ENCODE measurements at places on chromosomes 2 and 18. TPM values are rescaled to one million over a fixed set of nuclear protein-coding genes. Genes with fewer than 3 reads are reported as not detected.
A peak's percentile ranks its signal among the peaks of the same experiment; 100 is the strongest.

- H3K36me3 ChIP-seq = no peaks in the 10 kb centered on the region
- H3K27ac ChIP-seq = no peak overlapping the region
- no peak for DNase-seq
- H3K27me3 ChIP-seq = no peaks in the 10 kb centered on the region
Measured at GRCh38 chr2:60259781-60260180, 293.7 kb downstream of the BCL11A start.

DNA sequence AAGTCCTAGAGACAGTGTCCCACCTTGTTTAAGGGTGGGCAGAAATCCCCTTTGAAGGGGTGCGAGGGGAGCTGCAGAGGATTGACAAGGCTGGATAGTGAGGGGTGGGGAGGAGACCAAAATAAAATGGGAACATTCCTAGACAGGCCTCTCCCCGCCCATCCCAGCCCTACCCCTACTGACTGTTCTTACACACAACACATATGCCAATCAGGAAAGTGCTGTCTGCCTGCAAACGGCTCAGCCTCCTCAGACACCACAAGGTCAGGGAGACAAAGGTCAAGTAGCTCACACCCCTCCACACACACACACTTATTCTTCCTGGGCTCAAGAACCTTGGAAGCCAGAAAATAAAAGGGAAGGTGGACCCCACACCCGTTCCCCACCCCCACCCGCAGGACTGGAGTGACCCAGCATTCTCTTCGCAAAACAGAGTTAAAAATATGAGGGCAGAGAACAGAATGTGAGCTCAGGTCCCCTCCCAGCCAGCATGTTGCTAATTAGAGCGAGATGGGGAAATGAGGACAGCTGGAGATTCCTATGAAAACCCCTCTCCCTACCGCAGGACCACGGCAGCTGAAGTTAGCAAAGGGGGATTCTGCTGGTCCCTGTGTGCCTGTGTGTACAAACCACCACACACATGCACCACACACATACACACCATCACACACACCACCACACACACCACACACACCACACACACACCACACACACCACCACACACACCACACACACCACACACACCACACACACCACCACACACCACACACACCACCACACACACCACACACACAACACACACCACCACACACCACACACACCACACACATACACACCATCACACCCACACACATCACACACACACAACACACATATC is 197.8 kb downstream of the TNS1 start:
- H3K27me3 ChIP-seq = peaks cover 50% of the 10 kb centered on the region
- H3K4me1 ChIP-seq = no peaks in the 10 kb centered on the region
- no peaks in the 10 kb centered on the region for H3K36me3 ChIP-seq
- no peak for DNase-seq
- no peak overlapping the region for H3K4me3 ChIP-seq
- H3K27ac ChIP-seq = peak overlapping the region; percentile 4

DNA sequence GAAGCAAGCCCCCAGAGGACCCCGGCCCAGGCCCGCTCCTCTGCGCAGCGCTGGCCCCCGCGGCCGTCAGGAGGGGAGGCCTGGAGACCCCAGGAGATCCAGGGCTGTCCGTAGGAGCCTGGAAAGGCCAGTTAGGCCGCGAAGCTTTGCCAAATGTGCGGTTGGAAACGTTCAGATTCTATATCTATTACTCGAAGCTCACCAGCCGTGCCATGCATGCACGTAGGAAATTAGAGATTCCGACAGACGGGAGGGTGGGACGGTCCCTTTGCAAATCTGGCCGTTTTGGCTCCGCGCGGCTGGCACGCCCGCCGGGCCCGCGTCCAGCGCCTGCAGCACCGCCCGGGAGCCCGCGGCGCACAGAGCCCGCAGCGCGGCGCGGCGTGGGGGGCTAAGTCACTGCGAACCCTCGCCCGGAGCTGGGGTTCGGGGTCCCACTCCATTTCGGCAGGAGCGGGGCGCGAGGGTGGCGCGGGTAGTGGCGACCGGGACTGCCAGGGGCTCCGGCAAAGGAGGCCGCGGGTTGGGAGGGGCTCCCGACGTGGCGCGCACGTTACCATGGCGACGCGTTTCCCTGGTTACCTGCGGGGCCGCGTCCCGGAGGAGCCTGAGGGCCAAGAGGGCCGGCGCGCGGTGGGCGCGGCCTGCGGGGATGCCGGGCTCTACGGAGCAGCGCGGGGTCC is 488.6 kb upstream of the SMIM21 start:
- no peaks in the 10 kb centered on the region for H3K27me3 ChIP-seq
- no peak for DNase-seq
- H3K27ac ChIP-seq = no peak overlapping the region
- no peaks in the 10 kb centered on the region for H3K36me3 ChIP-seq
- H3K4me1 ChIP-seq = no peaks in the 10 kb centered on the region

GRCh38 chr18:44733754-44734465 is 53.2 kb downstream of the SETBP1 start:
- H3K4me1 ChIP-seq = peaks cover 35% of the 10 kb centered on the region
- H3K27ac ChIP-seq = no peak overlapping the region
- no peak overlapping the region for H3K4me3 ChIP-seq
- DNase-seq = no peak
- no peaks in the 10 kb centered on the region for H3K36me3 ChIP-seq
- H3K27me3 ChIP-seq = no peaks in the 10 kb centered on the region

- no peaks in the 10 kb centered on the region for H3K27me3 ChIP-seq
- H3K36me3 ChIP-seq = no peaks in the 10 kb centered on the region
- DNase-seq = no peak
- H3K4me3 ChIP-seq = no peak overlapping the region
- H3K4me1 ChIP-seq = peaks cover 17% of the 10 kb centered on the region
Measured at GRCh38 chr18:46264255-46264654, 160.1 kb downstream of the HAUS1 start.

BMP10 gene
- not detected for total RNA-seq

GREB1 gene
- total RNA-seq = 0.54 TPM

TMEM182 gene
- 12.1 TPM for total RNA-seq

TRIP12 gene
- 252 TPM for total RNA-seq

Data from Calu3 (cell line).